Activated CD8-positive, alpha-beta T cell treated with anti-CD3 and anti-CD28 coated beads for 36 hours (primary cell): ENCODE measurements at places on chromosomes 12 and 14. TPM values are rescaled to one million over a fixed set of nuclear protein-coding genes. Genes with fewer than 3 reads are reported as not detected.

GRCh38 chr12:126936181-126936851 is 1330.7 kb upstream of the TMEM132C start:
- no peak overlapping the region for H3K4me3 ChIP-seq
- H3K4me1 ChIP-seq, result no peaks in the 10 kb centered on the region
- H3K36me3 ChIP-seq, result no peaks in the 10 kb centered on the region
- H3K27me3 ChIP-seq, result peaks cover 1% of the 10 kb centered on the region
- H3K27ac ChIP-seq, result no peak overlapping the region

GRCh38 chr12:50099302-50100008 is 4.4 kb upstream of the GPD1 start:
- H3K4me1 ChIP-seq, result no peaks in the 10 kb centered on the region
- peaks cover 47% of the 10 kb centered on the region for H3K36me3 ChIP-seq
- H3K27ac ChIP-seq, result no peak overlapping the region
- no peak for DNase-seq

DNA sequence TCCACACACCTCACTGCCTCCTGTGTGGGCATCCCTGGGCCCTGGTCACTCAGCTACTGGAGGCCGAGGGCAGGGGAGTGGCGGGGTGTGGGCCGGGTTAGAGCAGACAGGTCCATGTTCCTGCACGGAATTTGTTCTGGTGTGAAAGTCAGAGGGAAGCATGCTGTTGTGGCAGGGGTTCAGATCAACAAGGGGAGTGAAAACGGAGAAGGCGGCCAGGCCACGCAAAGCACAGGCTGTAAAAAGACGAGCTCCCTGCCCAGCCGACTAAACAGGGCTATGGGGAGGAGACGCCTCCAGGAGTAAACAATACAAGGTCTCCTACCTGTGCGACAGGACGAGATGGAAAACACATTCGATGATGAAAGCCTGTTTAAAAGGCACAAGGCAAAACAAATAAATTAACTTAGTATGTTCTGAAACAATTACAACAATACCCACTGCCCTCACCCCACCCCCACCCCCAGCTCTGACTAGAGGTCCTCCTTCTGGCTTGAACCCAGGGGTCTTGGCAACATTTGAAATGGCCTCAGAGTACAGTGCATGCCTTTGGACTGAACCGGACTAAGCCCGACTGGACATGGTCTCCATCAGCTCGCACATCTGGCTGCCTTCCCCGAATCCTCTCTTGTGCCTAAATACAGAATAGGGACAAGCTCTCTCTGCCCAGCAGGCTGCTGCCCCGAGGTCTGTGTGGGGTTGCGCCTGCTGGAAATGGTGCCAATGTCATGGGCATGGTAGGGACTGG is 274.9 kb upstream of the DIO3 start:
- H3K4me3 ChIP-seq, result no peak overlapping the region
- no peak for DNase-seq
- peaks cover 19% of the 10 kb centered on the region for H3K27me3 ChIP-seq
- H3K4me1 ChIP-seq, result no peaks in the 10 kb centered on the region
- no peak overlapping the region for H3K27ac ChIP-seq

GRCh38 chr12:55818886-55819285 is 1.0 kb downstream of the ORMDL2 start:
- H3K36me3 ChIP-seq, result peaks cover 30% of the 10 kb centered on the region
- no peaks in the 10 kb centered on the region for H3K27me3 ChIP-seq
- H3K27ac ChIP-seq, result no peak overlapping the region
- H3K4me3 ChIP-seq, result no peak overlapping the region
- no peak for DNase-seq

GRCh38 chr12:49160399-49160798 is 28.5 kb downstream of the TUBA1A start:
- H3K4me3 ChIP-seq, result no peak overlapping the region
- H3K36me3 ChIP-seq, result no peaks in the 10 kb centered on the region
- no peaks in the 10 kb centered on the region for H3K27me3 ChIP-seq
- DNase-seq, result no peak

DNA sequence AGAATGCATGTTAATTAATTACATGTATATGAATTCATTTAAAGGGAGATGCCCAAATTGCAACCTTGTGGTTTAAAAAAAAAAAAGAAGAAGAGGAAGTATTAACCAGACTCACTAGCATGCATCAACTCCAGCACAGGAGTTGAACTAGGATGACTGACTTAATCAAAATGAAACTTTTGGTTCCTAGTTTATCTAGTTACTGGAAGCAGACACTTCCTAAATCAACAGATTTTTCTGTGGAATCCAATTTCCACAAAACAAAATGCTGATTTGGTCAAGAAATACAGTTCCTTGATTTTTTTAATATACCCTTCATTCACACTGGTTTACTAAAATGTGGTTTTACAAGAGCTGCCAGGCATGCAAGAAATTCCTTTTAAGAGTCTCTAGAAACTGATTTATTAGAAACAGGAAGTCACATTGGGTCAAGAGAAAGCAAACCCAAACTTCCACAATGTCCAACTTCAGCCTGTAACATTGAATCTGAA is 41.6 kb downstream of the ITPR2 start:
- H3K27ac ChIP-seq, result no peak overlapping the region

The CMKLR1 gene
- total RNA-seq, result not detected

DNA sequence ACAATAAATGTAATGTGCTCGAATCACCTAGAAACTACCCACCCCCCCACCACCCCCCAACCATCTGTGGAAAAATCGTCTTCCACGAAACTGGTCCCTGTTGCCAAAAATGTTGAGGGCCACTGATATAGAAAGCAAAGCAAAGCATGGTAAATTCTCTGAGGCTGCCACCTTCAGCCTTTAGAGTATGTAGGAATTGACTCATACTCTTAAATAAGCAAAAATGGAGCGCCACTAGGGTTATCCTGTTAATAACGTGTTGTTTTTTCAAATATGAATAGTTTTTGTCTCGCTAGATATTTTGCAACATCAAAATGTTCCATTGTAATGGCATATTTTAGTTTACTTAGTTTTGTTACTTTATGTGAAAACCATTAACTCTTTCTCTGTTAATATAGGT is 18.2 kb downstream of the DYNC1H1 start:
- peaks cover 45% of the 10 kb centered on the region for H3K36me3 ChIP-seq
- H3K27ac ChIP-seq, result no peak overlapping the region
- no peaks in the 10 kb centered on the region for H3K27me3 ChIP-seq
- no peak overlapping the region for H3K4me3 ChIP-seq
- peaks cover 6% of the 10 kb centered on the region for H3K4me1 ChIP-seq

- DNase-seq, result no peak
- no peaks in the 10 kb centered on the region for H3K27me3 ChIP-seq
- H3K4me1 ChIP-seq, result no peaks in the 10 kb centered on the region
- H3K4me3 ChIP-seq, result no peak overlapping the region
- no peak overlapping the region for H3K27ac ChIP-seq
Observed at GRCh38 chr12:89777733-89778379, 69.2 kb upstream of the ATP2B1 start.

The TUNAR gene
- total RNA-seq, result not detected

The OAS2 gene
- 104 TPM for total RNA-seq

The TRPV4 gene
- not detected for total RNA-seq

GRCh38 chr14:25381498-25381897 is 331.6 kb upstream of the STXBP6 start:
- H3K36me3 ChIP-seq, result no peaks in the 10 kb centered on the region
- no peak for DNase-seq
- H3K4me3 ChIP-seq, result no peak overlapping the region

The ANP32D gene
- not detected for total RNA-seq

DNA sequence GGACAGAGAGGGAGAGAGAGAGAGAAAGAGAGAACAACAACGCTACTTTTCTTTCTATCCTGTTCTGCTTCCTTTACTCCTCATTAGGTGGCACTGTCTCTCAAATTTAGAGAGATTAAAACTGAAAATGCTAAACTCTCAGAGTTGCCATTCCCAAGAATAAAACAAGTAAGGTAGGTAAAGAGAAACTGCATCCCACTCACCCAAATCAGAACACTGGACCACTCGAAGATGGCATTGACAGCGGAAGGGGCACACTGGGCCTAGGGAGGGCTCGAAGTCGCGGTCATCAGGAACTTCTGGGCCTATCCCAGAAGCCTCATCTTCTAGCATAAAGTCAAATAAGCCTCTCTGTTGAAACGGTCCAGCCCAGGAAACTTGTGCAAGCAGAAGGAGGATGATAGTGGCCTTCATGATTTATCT is 4.5 kb downstream of the DCN start:
- no peaks in the 10 kb centered on the region for H3K4me1 ChIP-seq
- H3K36me3 ChIP-seq, result no peaks in the 10 kb centered on the region
- no peak overlapping the region for H3K27ac ChIP-seq
- no peaks in the 10 kb centered on the region for H3K27me3 ChIP-seq
- no peak for DNase-seq

The SSTR1 gene
- total RNA-seq, result not detected

DNA sequence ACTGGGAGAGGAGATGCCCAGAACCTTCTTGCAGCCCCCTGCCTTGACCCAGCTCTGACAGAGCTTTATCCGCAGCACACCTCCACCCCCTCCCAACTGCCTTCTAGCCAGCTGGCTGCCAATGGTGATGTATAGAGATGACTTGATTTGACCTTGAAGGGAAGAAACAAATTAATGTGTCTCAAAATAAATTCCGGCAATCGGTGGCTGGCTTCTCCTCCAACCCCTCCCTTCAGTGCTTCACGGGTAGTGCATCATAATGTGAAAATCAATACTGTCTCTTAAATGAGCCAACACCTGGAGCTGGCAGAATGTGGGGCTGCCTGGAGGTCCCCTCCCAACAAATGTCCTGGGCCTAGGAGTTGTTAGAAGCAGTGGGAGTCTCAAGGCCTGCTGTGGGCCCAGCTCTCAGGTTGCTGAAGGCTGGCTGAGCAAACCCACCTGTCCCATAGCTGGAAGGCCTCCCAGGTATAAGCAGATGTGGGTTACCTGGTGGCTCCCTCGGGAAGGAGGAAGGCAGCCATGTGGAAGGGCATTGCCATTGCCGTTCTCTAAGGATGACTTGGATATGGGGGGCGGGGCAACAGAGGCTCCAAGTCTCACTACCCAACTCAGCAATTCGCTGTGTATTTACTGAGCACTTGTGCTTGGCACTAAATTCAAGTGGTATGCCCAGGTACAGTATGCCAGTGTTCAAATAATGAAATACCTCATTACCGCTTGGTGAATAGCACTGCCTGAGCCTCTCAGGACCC is 23.2 kb downstream of the HSPB8 start:
- DNase-seq, result no peak
- H3K4me3 ChIP-seq, result no peak overlapping the region
- H3K27me3 ChIP-seq, result no peaks in the 10 kb centered on the region
- no peaks in the 10 kb centered on the region for H3K4me1 ChIP-seq
- H3K27ac ChIP-seq, result no peak overlapping the region
